ENCODE measurements at places on chromosomes 7 and 10.

- DNase-seq: no peak
- peaks cover 53% of the 10 kb centered on the region for H3K4me1 ChIP-seq
- peak overlapping the region; percentile 92 for H3K27ac ChIP-seq
- no peak overlapping the region for H3K4me3 ChIP-seq
- peaks cover 2% of the 10 kb centered on the region for H3K36me3 ChIP-seq
These were observed 147.8 kb upstream of the KLF6 start for GRCh38 chr10:3932597-3933375.

DNA sequence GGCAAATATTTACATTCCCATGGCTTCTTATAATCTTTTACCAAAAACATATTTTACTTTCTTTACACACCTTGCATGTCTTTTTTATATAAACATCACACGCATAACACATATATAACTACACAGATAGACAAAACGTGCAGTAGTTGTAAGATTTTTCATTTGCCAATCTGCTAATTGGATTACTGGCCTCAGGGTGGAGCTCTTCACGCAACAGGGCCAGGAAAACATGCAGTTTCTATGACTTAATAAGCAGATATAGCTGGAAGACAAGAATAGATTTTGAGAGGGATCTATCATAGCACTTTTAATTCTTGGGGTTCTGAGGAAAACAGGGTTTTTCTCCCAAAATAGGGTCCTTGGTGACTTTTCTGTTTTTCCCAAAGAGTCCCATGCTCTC lies 12.7 kb downstream of the ACADSB start:
- no peaks in the 10 kb centered on the region for H3K36me3 ChIP-seq
- H3K27me3 ChIP-seq: no peaks in the 10 kb centered on the region
- no peak overlapping the region for H3K27ac ChIP-seq
- H3K4me1 ChIP-seq: no peaks in the 10 kb centered on the region
- DNase-seq: no peak
- H3K4me3 ChIP-seq: no peak overlapping the region

DNA sequence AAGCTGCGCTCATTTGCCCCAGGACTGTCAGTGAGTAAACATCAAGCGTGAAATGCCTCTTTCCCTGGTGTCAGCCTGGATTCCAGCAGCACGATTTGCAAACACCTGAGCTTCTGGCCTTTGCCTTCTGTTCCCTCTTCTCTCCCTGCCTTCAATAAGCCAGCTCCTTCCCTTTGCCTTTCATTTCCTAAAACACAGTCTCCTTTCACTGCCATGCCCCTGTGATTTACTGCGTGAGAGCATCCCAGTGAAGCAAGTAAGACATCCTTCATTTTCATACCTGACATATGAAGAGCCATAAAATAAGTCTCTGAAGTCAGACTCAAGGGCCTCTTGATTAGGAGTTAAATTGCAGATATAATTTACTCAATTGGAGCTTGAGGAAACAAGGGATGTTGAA lies 681.8 kb downstream of the TYW1 start:
- H3K27ac ChIP-seq: no peak overlapping the region
- no peaks in the 10 kb centered on the region for H3K4me1 ChIP-seq
- no peak for DNase-seq

DNA sequence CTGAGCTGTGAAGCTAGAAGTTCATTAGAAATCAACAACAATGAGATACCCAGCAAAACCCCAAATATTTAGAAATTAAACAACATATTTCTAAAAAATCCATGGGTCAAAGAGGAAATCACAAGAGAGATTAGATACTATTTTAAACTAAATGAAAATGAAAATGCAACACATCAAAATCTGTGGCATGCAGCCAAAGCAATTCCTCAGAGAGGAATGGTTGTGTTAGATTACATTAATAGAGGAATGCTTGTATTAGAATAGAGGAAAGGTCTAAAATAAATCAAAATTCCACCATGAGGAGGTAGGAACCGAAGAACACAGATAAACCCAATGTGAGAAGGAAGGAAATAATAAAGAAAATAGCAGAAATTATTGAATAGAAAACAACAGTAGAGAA lies 642.1 kb upstream of the GALNT17 start:
- DNase-seq: no peak
- H3K36me3 ChIP-seq: no peaks in the 10 kb centered on the region
- H3K27me3 ChIP-seq: no peaks in the 10 kb centered on the region
- no peak overlapping the region for H3K27ac ChIP-seq
- H3K4me3 ChIP-seq: no peak overlapping the region
- no peaks in the 10 kb centered on the region for H3K4me1 ChIP-seq

GRCh38 chr10:11162828-11163599 lies 145.3 kb downstream of the CELF2 start:
- peak; percentile 67 for DNase-seq
- peak overlapping the region; percentile 98 for H3K27ac ChIP-seq
- H3K27me3 ChIP-seq: no peaks in the 10 kb centered on the region
- H3K36me3 ChIP-seq: peaks cover 5% of the 10 kb centered on the region
- peaks cover 66% of the 10 kb centered on the region for H3K4me1 ChIP-seq
- H3K4me3 ChIP-seq: no peak overlapping the region

GRCh38 chr7:467393-467828 lies 52.2 kb downstream of the PDGFA start:
- peak overlapping the region; percentile 41 for H3K27ac ChIP-seq
- peak; percentile 16 for DNase-seq
- H3K27me3 ChIP-seq: no peaks in the 10 kb centered on the region

DNA sequence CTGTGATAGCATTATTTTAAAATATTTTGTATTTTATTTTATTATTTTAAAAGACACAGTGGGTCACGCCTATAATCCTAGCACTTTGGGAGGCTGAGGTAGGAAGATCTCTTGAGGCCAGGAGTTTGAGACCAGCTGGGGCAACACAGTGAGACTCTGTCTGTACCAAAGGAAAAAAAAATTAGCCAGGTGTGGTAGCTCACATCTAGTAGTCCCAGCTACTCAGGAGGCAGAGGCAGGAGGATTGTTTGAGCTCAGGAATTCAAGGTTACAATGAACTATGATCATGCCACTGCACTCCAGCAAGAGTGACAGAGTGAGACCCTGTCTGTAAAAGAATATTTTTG lies 37.1 kb downstream of the FBXL13 start:
- DNase-seq: no peak
- H3K4me3 ChIP-seq: no peak overlapping the region
